Muscle of back (tissue), 13 donors: ENCODE measurements at places on chromosomes 1 and 21.
A peak's percentile ranks its signal among the peaks of the same experiment; 100 is the strongest.

GRCh38 chr1:223041481-223041880 is 101.6 kb downstream of the TLR5 start:
- no peak for DNase-seq

- DNase-seq = no peak
These were observed 259.8 kb upstream of the CAMK1G start for GRCh38 chr1:209323743-209324142.

DNA sequence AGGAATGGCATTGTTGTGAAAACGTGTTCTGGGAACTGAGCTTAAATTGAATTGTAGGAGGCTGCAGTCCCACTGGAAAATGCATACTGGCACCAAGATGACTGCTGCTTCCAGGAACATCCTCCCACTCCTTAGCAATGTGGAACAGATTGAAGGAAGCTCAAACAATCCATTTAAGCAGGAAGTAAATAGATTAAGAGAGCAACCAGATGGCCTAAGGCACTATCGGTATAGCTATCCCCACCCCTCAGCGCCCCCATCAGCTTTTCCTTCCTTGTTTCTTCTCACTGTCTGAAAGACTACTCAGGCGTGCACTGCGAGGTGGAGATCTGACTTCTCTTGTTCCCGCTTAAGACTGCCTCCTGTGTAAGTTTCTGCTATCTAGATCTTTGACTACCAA is 4.0 kb upstream of the IFI16 start:
- peak; percentile 61 for DNase-seq

- no peak for DNase-seq
These were observed 29.2 kb downstream of the POFUT2 start for GRCh38 chr21:45258466-45258865.

DNA sequence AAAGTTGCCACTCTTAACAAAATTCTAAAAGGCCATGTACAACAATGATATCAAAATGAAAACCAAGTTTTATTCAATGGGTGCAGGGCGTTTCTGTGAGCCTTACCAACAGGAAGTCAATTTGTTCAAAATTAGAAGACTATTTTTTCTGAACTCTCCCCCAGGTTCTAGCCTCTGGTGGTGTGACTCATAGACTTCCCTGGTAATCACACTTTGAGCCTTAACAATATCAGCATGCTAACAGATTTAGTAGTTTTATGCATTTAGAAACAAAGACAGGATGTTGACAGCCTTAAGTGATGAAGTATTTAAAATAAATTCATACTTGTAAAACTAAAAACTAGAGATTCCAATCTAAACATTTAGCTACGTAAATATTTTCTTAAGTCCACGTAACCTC is 88.4 kb downstream of the LRRC8C start:
- no peak for DNase-seq

- DNase-seq = no peak
These were observed 743 bp downstream of the CD52 start for GRCh38 chr1:26318338-26319064.

- no peak for DNase-seq
These were observed 605.0 kb upstream of the PKN2 start for GRCh38 chr1:88079036-88079435.
